ENCODE measurements at places on chromosomes 5 and 9. TPM values are rescaled to one million over a fixed set of nuclear protein-coding genes. Genes with fewer than 3 reads are reported as not detected.

DNA sequence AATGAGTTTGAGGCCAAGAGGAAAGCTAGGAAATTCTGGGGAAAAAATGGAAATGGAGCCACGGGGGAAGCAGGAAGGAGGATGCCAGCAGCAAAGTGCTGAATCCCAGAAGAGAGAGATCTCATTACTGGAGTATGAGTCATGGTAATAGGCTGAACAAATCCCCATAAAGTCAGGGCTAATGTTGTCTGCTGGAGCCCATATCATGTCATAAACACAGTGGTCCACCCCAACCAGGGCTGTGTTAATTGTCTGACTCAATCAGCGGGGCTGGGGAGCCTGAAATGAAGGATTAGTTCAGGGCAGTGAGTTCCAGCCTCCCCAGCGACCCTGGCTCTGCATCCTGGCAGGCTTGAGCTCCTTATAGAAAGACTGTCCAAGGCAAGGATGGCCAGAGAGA lies 68.8 kb downstream of the TLR4 start:
- DNase-seq, result no peak

DNA sequence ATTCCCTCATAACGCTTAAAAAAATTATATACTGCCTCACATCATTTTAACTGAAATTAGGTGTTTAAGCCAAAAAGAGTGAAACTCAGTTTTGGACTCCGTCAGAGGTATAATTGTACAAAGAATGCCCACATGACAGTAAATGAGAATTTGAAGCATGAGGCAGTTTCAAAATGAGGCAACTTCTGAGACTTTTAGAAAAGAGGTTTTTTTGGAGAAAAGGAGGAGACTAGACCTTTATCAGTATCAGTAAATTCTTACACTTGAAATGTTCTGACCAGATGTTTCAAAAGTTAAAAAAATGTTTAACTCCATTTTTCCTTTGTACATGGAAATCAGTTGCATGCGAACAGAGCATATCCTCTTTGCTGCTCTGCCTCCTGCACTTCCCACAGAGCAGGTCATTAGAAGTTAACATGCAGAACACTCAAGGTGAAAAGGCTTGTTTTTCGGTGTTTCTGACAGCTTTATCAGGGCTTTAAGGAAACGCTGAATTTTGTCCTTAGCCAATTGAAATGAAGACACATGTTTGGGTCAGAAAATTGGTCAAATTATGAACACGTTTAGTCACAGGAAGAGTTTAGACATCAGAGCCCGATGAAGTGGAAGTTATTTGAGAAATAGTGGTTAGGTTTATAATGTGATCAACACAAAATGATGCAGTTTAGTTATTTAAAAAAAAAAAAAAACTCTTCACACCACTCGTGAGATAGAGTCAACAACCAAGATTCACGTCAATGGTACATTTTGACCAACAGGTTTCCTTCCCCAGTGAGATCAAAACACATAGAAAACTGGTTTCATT lies 59.5 kb downstream of the PIK3R1 start:
- no peak for DNase-seq

DNA sequence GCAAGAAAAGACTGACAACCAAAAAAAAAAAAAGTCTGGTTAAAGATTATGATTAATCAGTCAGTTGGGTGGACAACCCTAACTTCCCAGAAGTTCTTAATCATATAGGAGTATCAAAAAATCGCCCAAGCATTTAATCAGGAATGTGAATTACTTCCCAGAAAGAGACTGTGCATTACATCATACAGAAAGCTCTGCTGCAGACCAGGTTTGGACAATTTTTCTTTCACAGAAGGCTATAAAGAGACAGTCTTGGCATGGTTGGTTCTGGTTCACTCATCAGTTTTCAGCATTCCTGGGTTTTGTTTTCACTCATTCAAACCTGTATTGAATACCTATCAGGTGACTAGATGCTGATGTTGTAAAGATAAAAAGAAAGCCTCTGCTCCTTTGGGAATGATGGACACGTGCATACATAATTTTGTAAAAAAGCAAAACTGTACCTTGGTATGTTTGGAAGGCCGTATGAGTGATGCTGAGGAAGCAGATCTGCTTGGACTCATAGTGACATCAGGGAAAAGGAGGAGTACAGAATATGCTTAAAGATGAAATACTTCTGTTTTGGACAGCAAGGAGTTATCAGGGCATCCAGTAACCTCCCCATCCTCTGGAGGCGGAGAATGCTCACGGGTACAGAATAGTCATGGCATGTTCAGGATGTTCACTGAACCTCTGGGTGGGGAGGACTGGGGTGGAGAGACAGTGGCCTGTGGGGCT lies 178.4 kb downstream of the GNA14 start:
- no peak for DNase-seq

DNA sequence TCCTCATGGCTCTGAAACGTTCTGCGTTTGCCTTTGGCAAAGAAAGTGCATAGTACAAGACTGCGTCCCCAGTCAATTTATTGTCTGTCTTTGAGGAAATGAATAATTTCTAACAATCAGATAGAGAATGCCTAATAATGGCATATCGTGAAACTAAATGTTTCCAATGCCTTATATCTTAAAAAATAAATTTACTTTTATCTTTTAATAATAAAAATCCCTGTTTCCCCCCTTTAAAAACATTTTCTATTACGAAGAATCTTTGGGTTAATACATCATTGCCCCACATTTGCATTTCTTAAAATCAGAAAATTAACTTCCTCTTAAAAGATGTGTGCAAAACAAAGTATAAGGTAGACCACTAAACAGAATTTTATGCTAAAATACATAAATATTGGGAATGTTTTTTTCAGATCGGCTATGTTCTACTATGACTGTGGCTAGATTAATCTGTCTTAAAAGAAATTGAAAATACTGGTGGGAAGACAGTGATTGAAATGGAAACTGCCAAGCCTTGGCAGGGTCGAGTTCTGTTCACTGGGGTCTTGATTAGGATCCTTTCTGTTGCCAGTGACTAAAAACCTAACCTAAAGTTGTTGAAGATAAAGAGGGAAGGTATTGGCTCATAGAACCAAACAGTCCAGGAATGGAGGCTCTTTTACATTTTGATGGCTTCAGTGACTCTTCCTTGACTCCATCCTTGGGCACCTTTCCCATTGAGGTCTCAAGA lies at the start of gene IL5:
TSS of gene IL5 (minus strand) at position 51 of the 730 bp plus-strand sequence. CDS start at position 7, 44 bp downstream.
- DNase-seq, result no peak

DNA sequence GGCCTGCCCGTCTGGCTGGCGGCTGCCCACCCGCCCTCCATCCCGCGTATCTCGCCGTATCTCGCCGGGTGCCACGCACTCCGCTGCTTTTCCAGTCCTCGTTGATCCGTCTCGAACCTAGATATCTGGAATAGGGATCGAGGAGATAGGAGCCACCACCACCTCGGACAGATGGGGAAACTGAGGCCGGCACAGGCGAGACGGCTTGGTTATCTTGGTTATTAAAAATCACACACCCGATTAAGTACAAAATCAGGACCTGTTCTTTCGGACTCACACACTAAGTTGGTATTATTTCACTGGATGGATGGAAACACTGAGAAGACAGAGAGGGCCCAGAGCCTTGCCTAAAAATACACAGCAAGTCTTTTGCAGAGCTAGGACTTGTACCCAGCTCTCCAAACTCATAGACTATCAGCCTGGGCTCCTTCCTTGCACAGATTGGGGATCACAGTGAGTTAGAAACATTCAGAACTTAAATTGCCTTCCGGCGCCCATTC lies 678 bp downstream of the SLC26A2 start:
- DNase-seq, result no peak

GIN1 gene
- 8.4 TPM for total RNA-seq

MCC gene
- total RNA-seq, result 0.45 TPM

NIPAL4 gene
- total RNA-seq, result 0.43 TPM

CLIC3 gene
- 4.3 TPM for total RNA-seq

Measured in natural killer cell treated with Interleukin-12 subunit alpha and Interleukin-12 subunit beta and Interleukin-15 and Interleukin-18, amount 100 ng/mL, for 72 hours (primary cell).